ENCODE measurements at places on chromosomes 2 and 18.
A peak's percentile ranks its signal among the peaks of the same experiment; 100 is the strongest.

DNA sequence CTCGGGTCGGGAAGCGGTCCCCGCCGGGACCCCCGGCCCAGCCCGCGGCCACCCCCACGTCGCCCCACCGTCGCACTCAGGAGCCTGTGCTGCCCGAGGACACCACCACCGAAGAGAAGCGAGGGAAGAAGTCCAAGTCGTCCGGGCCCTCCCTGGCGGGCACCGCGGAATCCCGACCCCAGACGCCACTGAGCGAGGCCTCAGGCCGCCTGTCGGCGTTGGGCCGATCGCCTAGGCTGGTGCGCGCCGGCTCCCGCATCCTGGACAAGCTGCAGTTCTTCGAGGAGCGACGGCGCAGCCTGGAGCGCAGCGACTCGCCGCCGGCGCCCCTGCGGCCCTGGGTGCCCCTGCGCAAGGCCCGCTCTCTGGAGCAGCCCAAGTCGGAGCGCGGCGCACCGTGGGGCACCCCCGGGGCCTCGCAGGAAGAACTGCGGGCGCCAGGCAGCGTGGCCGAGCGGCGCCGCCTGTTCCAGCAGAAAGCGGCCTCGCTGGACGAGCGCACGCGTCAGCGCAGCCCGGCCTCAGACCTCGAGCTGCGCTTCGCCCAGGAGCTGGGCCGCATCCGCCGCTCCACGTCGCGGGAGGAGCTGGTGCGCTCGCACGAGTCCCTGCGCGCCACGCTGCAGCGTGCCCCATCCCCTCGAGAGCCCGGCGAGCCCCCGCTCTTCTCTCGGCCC is 13.6 kb downstream of the SPEG start:
- DNase-seq = no peak

GRCh38 chr2:200217320-200217719 is 89.2 kb upstream of the SPATS2L start:
- no peak for DNase-seq

- DNase-seq = no peak
These were observed 140.8 kb upstream of the ZEB2 start for GRCh38 chr2:144660518-144661316.

DNA sequence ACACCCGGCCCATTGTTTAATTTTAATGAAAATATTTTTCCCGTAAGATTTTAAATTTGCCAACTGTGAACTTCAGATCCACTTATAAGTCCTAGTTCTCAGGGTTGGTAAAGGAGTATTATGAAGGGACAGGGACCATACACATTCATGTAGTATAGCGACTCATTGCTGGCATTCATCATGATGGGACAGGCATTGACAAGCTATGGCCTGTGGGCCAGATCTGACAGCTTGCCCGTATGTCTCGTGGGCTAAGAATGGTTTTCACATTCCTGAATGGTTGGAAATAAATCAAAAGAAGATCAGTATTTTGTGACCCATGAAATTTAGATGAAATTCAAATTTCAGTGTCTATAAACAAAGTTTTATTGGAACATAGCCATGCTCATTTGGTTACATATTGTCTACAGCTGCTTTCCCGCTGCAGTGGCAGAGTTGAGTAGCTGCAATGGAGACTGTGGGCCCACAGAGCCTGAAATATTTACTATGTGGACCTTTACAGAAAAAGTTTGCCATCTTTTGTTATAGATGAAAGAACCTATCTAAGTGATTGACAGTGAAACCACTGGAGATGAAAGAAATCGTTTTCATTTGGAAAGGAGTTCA is 4.1 kb downstream of the RAPGEF4 start:
- no peak for DNase-seq

GRCh38 chr18:79379931-79380815 is 15.6 kb upstream of the NFATC1 start:
- no peak for DNase-seq

GRCh38 chr2:61900281-61900680 is 5.2 kb upstream of the COMMD1 start:
- no peak for DNase-seq

DNA sequence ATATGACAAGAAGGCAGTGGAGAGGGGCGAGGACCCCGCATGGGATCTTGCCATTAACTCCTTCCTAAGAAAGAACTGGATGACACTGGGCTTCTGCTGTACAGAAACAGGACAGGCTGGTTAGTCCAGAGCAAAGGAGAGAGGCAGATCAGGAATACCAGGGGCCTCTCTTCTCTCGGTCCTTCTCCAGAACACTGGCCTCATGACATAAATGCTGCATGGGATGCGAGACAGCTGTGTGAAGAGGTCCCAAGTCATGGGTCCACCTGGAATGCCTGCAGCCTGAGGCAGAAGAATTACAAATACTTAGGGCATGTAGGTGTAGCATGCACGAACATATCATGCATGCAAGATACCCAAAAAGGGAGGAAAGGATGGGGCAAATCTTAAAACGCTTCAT is 9.1 kb downstream of the MBOAT2 start:
- DNase-seq = no peak

DNA sequence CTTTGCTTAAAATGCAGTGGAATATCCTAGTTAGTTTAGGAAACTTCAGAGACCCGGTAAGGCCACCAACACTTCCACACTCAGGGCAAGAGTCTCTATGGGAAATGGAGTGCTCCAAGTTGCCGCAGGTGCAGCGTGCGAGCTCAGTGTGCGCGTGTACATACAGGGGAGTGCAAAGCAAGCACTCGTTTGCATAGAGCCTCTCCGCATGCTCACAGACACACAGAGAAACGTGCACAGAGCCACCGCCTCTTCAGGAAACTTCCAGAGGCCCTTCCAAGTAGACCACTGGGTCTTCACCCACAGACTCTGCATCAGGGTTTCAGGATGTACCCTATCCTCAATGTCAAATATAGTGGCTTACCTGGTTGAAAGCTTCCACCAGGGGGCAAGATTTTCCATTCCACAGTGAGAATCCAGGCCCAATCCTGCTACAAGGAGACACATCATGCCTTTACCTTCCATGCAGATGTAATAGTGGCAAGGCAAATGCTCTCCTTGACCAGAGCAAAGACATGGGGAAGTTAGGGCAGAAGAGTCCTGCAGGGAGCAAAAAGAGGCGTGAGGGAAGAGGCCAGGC is 513.0 kb upstream of the MYT1L start:
- DNase-seq = no peak

- DNase-seq = no peak
These were observed 7.3 kb downstream of the EMILIN2 start for GRCh38 chr18:2853926-2854664.

DNA sequence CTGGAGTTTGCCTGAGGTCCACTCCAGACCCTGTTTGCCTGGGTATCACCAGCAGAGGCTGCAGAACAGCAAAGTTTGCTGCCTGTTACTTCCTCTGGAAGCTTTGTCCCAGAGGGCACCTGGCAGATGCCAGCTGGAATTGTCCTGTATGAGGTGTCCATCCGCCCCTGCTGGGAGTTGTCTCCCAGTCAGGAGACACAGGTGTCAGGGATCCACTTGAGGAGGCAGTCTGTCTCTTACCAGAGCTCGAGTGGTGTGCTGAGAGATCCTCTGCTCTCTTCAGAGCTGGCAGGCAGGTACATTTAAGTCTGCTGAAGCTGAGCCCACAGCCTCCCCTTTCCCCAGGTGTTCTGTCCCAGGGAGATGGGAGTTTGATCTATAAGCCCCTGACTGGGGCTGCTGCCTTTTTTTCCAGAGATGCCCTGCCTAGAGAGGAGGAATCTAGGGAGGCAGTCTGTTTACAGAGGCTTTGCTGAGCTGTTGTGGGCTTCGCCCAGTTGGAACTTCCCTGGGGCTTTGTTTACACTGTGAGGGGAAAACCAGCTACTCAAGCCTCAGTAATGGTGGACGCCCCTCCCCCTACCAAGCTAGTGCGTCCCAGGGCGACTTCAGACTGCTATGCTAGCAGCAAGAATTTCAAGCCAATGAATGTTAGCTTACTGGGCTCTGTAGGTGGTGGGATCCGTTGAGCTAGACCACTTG is 34.7 kb downstream of the TFPI start:
- no peak for DNase-seq

DNA sequence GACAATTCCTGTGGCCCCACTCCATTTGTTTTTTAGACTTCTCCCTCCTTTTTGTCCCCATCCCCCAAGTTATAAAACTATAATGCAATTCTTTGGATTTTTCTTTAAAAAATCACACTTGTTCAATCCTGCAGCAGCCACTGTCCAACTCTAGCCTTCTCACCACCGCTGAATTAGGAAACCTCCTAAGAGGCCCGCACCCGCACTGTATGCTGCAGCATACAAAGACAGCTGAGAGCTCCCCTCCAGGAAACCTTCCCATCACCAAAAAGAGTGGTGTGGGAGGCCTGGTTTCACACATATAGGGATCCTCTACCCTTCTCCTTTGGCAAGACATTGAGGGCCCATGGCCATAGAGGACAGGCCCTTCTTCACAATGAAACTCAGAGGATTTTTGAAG is 2.9 kb downstream of the PCGF1 start:
- no peak for DNase-seq

GRCh38 chr2:236968101-236968879 is 117.4 kb upstream of the COPS8 start:
- DNase-seq = peak; percentile 73

DNA sequence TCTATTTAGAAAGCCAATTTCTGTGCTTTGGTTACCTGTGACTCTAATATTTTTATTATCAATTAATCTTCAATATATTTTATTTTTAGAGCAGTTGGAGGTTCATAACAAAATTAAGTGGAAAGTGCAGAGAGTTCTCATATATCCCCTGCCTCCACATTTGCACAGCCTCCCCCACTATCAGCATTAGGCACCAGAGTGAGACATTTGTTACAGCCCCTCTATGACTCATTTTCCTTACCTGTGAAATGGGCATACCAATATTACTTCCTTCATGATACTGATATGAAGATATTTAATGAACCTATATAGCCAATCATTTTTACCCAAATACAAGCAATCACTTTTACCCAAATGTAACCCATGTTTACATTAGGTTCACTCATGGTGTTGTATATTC is 34.0 kb upstream of the CYTIP start:
- no peak for DNase-seq

- no peak for DNase-seq
These were observed 75.7 kb downstream of the RBMS1 start for GRCh38 chr2:160417745-160418397.

GRCh38 chr2:173990970-173991819 is 26.0 kb upstream of the SP3 start:
- no peak for DNase-seq

DNA sequence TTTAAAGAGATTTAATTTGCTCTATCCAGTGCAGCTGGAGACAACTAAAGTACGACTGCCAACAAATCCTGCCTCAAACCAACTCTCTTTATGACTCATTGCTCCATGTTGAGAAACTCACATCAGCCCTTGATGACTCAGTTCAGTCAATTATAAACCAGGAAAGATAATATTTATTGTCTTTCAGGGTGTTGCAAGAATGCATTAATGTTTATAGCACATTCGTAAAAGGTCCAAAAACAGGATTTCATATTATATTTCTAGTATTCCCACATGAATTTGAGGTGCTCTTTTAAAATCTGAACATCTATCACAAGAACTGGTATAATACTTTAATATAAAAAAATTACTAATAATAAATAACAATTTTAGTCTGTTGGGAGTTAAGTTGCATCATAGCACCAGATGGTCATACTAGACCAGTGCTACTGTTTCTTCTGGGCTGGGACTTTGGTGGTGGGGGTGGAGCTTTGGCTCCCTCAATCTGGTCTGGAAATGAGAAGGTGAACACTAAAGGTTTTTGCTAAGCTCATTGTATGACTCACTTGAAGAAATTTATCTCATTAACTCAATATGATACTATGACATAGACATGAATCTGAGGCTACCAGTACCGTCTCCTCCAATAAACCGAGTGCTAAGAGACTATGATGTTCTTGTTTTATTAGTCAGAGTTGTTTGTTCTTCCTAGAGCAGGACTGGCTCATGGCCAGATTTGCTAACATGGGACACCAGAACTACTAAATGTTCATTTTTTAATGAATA is 26.6 kb upstream of the MAP3K20 start:
- DNase-seq = peak; percentile 78

- no peak for DNase-seq
These were observed 325.6 kb downstream of the HRH4 start for GRCh38 chr18:24786027-24786426.

DNA sequence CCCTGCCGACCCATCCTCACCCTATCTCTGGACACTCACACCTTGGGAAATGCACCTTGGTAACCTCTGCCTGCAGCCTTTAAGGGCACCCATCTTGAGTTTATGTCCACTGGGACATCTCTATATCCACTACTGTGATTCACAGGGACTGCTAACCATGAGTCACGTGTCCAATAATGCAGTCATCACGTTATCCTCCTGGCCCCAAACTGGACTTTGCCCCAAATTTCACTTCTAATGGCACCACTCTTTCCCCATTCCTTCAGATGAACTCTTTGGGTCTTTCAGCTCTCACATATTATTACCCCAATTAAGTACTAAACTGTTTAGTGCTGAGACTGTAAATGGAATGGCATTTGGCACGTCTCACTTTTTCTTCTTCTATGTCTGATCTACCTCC is 71.2 kb upstream of the TMEM200C start:
- no peak for DNase-seq

DNA sequence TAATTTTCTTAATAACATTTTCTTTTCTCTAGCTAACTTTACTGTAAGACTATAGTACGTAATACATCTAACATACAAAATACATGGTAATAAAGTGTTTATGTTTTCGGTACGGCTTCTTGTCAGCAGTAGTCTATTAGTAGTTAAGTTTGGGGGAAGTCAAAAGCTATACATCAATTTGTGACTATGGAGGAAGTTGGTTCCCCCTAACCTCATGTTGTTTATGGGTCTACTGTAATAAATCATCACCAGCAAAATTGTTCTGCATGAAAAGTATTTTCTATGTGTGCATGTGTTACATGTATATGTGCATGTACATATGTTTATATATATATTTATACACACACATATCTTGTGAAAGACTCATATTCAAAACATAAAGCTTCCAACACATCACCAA is 303.0 kb downstream of the TRIB2 start:
- no peak for DNase-seq
